Endothelial cell of umbilical vein (primary cell): ENCODE measurements at places on chromosomes 12 and 14. TPM values are rescaled to one million over a fixed set of nuclear protein-coding genes. Genes with fewer than 3 reads are reported as not detected.

The SYNDIG1L gene
- not detected in 2 replicates for polyA plus RNA-seq

The PCED1B gene
- 1.7 TPM in 2 replicates for polyA plus RNA-seq

The PMCH gene
- 0.19 and 0.22 TPM in 2 replicates for polyA plus RNA-seq

DNA sequence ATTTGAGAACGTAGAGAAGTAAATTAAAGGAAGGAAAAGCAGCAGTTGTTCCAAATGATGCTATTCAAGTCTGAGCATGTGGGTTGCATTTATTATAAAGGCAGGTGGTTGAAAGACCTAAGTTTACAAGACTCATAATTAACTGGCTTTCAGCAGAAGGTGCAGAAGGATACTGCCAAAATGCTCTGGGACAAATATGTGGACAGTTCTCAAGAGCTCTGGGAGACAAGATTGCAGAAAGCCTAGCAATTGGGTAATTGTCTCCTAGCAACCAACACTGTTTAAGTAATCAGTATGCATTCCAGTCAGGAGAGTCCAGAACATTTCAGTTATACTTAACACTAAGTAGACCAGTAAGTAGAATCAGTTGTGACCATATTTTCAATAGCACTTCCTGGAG, 131.5 kb downstream of the GPR135 start:
- no peaks in the 10 kb centered on the region for H3K36me3 ChIP-seq
- peak; percentile 81 for DNase-seq
- H3K27me3 ChIP-seq: no peaks in the 10 kb centered on the region
- no peak overlapping the region for H3K4me3 ChIP-seq
- H3K4me1 ChIP-seq: peaks cover 53% of the 10 kb centered on the region

DNA sequence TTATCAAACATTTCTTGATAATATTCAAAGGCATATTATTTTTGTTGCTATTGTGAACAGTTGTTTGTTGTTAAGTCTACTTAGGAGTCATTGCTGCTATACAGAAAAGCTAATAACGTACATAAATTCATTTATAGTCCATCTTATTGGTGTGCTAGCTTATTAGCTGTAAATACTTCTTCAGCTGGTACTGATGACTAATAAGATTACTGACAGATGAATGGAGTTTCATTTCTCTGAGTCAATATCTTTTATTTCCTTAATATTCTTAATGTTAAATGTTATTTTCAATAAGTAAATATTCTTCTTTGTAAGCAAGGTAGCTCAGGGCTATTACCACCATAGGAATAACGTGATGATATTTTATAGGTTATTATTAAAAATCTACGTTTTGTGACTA, 139.4 kb upstream of the SLCO1C1 start:
- H3K27ac ChIP-seq: no peak overlapping the region
- H3K4me3 ChIP-seq: no peak overlapping the region
- peak; percentile 37 for DNase-seq
- peaks cover 11% of the 10 kb centered on the region for H3K4me1 ChIP-seq
- H3K27me3 ChIP-seq: no peaks in the 10 kb centered on the region
- H3K36me3 ChIP-seq: no peaks in the 10 kb centered on the region

- no peaks in the 10 kb centered on the region for H3K27me3 ChIP-seq
- peak; percentile 89 for DNase-seq
- H3K36me3 ChIP-seq: no peaks in the 10 kb centered on the region
- H3K27ac ChIP-seq: peak within 1 kb of the TSS; percentile 91
Measured at GRCh38 chr14:103057372-103058163, at the start of gene CDC42BPB. CDC42BPB (minus strand) TSS chr14:103057549; CDS start chr14:103057173, 376 bp downstream.

- H3K27ac ChIP-seq: no peak overlapping the region
- H3K4me1 ChIP-seq: no peaks in the 10 kb centered on the region
- no peaks in the 10 kb centered on the region for H3K36me3 ChIP-seq
- no peak overlapping the region for H3K4me3 ChIP-seq
- H3K27me3 ChIP-seq: no peaks in the 10 kb centered on the region
- no peak for DNase-seq
Measured at GRCh38 chr14:101289230-101289690, 272.0 kb upstream of the DIO3 start.

DNA sequence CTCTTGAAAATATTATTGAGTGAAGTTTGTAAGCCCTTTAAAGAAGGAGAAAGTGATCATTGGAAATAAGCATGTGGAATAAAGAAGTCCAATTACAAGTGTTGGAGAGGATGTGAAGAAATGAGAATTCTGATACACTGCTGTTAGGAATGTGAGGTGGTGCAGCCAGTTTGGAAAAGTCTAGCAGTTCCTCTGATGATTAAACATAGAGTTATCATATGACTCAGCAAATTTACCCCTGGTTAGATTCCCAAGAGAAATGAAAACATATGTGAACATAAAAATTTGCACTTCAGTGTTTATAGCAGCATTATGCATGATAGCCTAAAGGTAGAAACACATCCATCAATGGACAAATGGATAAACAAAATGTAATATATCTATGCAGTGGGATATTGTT, 319.9 kb downstream of the AEBP2 start:
- H3K27me3 ChIP-seq: no peaks in the 10 kb centered on the region
- H3K36me3 ChIP-seq: no peaks in the 10 kb centered on the region
- H3K27ac ChIP-seq: no peak overlapping the region
- no peak overlapping the region for H3K4me3 ChIP-seq
- peak; percentile 47 for DNase-seq

DNA sequence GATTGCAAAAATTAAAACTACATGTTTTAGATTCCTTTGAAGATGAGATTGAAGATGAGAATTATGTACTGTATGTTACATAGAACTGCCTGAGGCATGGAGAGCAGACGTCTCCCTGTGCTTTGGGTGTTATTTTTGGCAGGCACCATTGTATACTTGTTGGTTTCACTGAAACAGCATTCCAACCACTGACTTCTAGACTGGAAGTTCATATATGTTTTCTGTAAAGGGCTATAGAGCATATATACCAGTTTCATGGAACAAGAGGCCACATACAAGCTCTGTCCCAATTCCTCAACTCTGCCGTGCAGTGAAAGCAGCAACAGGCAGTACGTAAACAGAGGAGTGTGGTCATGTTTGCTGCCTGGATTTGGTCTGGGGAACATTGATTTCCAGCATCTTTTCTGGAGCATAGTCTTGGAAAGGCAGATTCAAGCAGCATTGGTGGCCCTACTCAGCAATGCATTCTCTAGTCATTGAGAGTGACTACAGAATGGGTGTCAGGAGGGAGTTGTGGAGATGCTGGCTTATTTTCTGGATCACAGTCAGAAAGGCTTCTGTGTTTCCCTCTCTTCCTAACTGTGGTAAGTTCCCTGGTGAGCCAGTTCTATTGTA, 57.6 kb upstream of the CNTN1 start:
- H3K4me1 ChIP-seq: no peaks in the 10 kb centered on the region
- H3K36me3 ChIP-seq: no peaks in the 10 kb centered on the region
- no peak for DNase-seq
- no peaks in the 10 kb centered on the region for H3K27me3 ChIP-seq
- H3K27ac ChIP-seq: no peak overlapping the region
- no peak overlapping the region for H3K4me3 ChIP-seq

DNA sequence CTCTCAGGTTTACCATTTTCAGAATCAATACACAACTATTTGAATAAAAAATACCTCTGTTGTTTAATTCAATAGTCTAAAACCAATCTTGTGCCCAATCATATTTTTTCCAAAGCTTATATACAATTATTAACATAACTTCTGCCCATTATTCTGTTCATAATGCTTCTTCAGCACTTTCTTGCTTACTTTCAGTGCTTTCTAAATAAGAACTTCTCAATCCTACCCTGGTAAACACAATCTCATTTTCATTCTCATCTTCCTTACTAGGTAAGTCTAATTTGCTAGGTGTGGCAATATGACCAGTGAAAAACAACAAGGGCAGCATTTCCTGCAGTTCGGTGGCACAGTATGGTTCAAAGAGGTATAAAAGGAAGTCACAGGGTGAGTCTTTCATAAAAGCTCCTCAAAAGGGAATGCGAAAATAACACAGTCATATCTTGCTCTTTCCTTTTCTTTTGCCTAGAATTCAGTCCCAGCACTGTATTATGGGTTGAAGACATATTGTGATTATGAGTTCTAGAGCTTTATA, 103.5 kb downstream of the FOXG1 start:
- H3K27me3 ChIP-seq: no peaks in the 10 kb centered on the region
- H3K27ac ChIP-seq: no peak overlapping the region
- H3K4me3 ChIP-seq: no peak overlapping the region

- no peak for DNase-seq
- H3K27ac ChIP-seq: no peak overlapping the region
- no peaks in the 10 kb centered on the region for H3K27me3 ChIP-seq
- H3K4me1 ChIP-seq: peaks cover 29% of the 10 kb centered on the region
- no peaks in the 10 kb centered on the region for H3K36me3 ChIP-seq
- H3K4me3 ChIP-seq: no peak overlapping the region
Measured at GRCh38 chr12:123107926-123108681, 42.8 kb downstream of the PITPNM2 start.

GRCh38 chr12:125314051-125314755, 249.0 kb downstream of the AACS start:
- no peak for DNase-seq
- no peak overlapping the region for H3K4me3 ChIP-seq
- no peaks in the 10 kb centered on the region for H3K27me3 ChIP-seq
- no peaks in the 10 kb centered on the region for H3K4me1 ChIP-seq
- no peak overlapping the region for H3K27ac ChIP-seq

DNA sequence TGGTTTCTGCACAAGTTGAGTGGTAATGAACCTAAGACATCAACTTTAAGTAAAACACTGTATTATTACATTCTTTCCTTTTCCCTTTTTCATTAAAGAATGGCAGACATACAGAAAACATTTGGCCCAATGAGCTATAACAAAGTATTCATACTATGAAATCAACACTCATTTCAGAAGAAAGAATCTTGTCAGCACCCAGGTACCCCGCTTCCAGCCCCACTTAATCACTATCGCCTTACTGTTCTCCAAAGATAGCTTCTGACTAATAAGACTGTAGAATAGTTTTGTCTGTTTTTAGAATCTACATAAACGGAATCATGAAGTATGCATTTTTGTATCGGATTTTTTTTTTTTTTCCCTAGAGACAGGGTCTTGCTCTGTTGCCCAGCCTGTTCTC, 9.5 kb downstream of the CNTN1 start:
- H3K4me3 ChIP-seq: no peak overlapping the region
- no peak for DNase-seq
- H3K36me3 ChIP-seq: no peaks in the 10 kb centered on the region
- no peak overlapping the region for H3K27ac ChIP-seq
- no peaks in the 10 kb centered on the region for H3K27me3 ChIP-seq

- no peak overlapping the region for H3K27ac ChIP-seq
- no peak for DNase-seq
- H3K36me3 ChIP-seq: no peaks in the 10 kb centered on the region
- no peak overlapping the region for H3K4me3 ChIP-seq
- peaks cover 6% of the 10 kb centered on the region for H3K4me1 ChIP-seq
Measured at GRCh38 chr14:100546051-100546443, 41.2 kb downstream of the BEGAIN start.

GRCh38 chr12:67621926-67622325, 26.6 kb upstream of the DYRK2 start:
- H3K27me3 ChIP-seq: no peaks in the 10 kb centered on the region
- no peak overlapping the region for H3K4me3 ChIP-seq
- H3K27ac ChIP-seq: no peak overlapping the region
- H3K36me3 ChIP-seq: no peaks in the 10 kb centered on the region
- DNase-seq: no peak

GRCh38 chr12:131094831-131095805, 141.4 kb downstream of the ADGRD1 start:
- H3K27ac ChIP-seq: no peak overlapping the region
- no peak overlapping the region for H3K4me3 ChIP-seq
- no peaks in the 10 kb centered on the region for H3K27me3 ChIP-seq
- no peak for DNase-seq
- no peaks in the 10 kb centered on the region for H3K4me1 ChIP-seq

- H3K27me3 ChIP-seq: no peaks in the 10 kb centered on the region
- H3K4me3 ChIP-seq: no peak overlapping the region
- H3K36me3 ChIP-seq: no peaks in the 10 kb centered on the region
- peaks cover 11% of the 10 kb centered on the region for H3K4me1 ChIP-seq
- DNase-seq: no peak
- H3K27ac ChIP-seq: no peak overlapping the region
Measured at GRCh38 chr14:50820786-50821509, 10.0 kb downstream of the NIN start.

DNA sequence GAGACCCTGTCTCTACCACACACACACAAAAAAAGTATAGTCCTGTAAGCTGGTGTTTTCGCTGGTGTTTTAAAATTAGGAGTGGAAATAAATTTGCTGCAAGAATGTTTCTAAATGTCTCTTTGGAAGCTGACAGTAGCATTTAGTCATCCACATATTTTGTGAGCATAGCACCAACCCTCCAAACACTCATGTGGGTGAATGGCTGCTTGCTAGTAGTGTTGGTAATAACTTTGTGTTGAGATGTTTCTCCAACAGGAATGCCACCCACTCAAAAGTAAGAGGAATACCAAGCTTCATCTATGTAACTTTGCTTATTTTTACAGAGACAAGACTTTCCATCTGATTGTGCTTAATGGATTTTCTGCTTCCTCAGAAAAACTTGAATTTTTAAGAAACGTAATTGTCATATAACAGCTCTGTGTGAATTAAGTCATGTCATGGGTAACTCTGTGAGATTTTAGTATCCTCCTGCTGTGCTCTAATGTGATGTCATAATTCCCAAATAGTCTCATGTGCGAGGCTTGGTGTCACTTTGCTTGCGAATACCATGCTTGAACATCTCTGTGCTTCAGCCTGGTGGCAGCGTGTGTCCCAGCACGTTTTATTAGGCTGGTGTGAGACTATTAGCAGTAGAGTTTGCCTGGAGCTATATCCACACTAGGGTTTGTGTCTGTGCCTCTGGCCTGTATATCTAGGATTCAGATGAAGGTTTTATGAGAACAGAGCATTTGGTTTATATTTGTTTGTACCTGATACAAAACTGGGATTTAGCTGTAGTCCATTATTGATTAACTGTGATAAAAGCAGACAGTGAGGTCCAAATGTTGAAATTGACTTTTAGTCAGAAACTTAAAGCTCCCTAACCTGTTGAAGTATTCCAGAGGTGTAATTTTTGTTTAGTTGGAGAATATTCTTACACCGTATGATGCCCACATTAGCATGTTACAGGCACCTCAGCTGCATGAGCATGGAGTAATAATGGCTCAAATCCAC, 80.5 kb downstream of the FBXW8 start:
- no peak overlapping the region for H3K27ac ChIP-seq
- no peaks in the 10 kb centered on the region for H3K27me3 ChIP-seq
- no peak overlapping the region for H3K4me3 ChIP-seq
